ENCODE measurements at places on chromosomes 7 and 10.
A peak's percentile ranks its signal among the peaks of the same experiment; 100 is the strongest.

- no peak for DNase-seq
Observed at GRCh38 chr7:15557186-15557585, 4.6 kb downstream of the AGMO start.

DNA sequence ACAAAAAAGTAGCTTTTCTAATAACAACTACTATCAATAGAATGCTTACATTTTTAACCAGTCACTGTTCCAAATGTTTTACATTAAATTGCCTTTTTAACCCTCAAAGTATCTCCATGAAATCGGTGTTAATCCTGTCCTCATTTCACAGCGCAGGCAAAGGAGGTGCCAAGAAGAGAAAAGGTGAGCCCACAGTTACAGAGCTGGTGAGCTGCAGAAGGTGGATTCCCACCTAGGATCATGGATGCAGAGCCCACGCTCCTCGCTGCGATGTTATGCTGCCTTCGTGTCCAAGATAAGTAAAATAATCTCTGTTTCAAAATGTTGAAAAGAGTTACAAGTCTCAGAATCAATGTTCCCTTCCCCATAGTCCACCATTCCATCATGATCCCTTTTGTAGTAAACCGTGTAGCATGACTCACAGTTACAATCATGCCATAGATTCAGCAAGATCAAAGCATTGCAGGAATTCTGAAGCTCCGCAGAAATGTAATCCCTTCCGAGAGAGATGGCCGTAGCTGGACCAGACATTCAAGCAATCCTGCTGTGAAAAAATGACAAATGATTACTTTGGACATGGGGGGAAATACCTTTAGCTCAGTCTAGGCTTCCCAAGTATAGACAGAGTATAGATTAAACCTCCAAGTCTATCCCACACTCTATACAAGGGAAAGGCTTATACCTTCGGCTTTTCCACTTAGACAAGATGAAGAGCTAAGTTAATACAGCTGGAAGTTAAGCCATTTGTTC lies 394.7 kb upstream of the AKR1E2 start:
- DNase-seq = no peak

GRCh38 chr10:127813290-127813689 lies 76.3 kb downstream of the FOXI2 start:
- no peak for DNase-seq

- DNase-seq = peak; percentile 5
Observed at GRCh38 chr7:80335511-80336231, 176.2 kb downstream of the GNAT3 start.

GRCh38 chr7:124032369-124033094 lies at the start of gene TMEM229A:
TSS of gene TMEM229A (minus strand) at chr7:124033067. CDS start at chr7:124033003, 64 bp downstream.
- DNase-seq = peak; percentile 55

- no peak for DNase-seq
Observed at GRCh38 chr7:26293569-26294308, 2.1 kb downstream of the SNX10 start.
